ENCODE measurements at places on chromosomes 6 and 20.

GRCh38 chr6:127402890-127403617, 56.1 kb downstream of the KIAA0408 start:
- no peak for DNase-seq

- no peak for DNase-seq
These were observed 45.9 kb downstream of the SNX14 start for GRCh38 chr6:85547719-85548118.

- DNase-seq: no peak
These were observed 7.2 kb downstream of the CCR6 start for GRCh38 chr6:167130008-167130677.

DNA sequence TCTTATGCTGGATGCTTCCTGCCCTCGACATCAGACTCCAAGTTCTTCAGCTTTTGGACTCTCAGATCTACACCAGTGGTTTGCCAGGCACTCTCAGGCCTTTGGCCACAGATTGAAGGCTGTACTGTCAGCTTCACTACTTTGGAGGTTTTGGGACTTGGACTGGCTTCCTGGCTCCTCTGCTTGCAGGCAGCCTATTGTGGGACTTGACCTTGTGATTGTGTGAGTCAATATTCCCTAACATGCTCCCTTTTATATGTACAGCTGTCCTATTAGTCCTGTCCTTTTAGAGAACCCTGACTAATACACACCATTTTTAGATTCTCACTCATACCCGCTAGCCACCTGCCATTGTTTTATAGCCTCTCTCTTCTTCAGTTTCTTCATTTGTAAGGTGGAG, 382.1 kb upstream of the TSHZ2 start:
- DNase-seq: no peak

GRCh38 chr6:95847061-95847460, 168.7 kb upstream of the FUT9 start:
- no peak for DNase-seq

DNA sequence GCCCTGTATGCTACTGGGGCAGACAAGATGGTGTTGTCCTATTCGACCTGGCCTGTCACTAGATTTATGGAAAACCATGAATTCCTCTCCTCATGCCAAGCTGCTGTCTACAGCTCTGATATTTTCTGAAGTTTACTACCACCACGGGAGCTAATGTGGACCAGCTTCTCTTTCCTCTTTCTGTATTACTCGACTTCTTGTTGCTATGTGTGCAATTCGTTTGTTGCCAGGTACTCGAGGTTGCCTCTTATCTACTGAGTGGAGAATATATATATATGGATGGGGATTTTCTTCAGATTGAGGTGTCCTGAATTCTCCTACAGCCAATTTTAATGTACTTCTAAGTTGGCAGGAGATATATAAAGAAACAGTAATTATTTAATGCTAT, 34.7 kb downstream of the MAN1A1 start:
- no peak for DNase-seq

GRCh38 chr20:38631155-38632022, 29.8 kb downstream of the ARHGAP40 start:
- no peak for DNase-seq

- no peak for DNase-seq
These were observed 113.9 kb downstream of the SLC16A10 start for GRCh38 chr6:111201244-111201554.

DNA sequence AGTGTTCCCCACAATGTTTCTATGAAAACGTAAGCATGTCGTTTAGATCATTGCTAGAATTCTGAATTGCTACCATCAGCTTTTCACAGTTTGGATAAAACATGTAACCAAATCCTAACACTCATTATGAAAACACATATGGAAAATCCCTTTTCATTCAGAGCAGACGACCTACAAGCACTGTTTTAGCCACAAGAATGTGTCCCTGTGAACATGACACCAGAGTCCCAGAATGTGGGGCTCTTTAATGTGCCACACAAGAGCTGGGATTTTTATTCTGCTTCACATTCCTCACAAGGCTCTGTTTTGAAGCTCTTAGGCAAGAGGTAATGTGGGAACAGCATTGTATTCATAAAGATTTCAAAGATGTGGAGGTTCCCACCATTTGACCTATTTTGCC, 141.1 kb upstream of the CITED2 start:
- DNase-seq: no peak

GRCh38 chr20:48578397-48579098, 249.3 kb downstream of the PREX1 start:
- DNase-seq: no peak

DNA sequence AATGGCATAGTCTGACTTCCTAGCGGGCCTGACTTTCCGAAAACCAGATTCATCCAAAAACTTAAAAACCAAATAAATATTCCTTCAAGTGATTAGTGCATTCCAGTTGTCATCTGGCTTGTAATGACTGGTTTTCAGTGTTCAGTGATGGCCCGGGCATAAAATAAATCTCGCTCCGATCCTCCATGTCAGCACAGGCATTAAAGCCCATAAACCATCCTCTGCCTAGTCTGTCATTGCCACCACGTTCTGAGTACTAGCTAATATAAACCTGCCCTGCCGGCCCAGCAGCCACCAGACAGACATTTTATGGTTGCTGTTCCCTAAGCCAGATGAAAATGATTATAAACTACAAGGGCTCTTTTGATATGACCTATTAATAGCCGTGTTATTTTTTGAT, 232.3 kb upstream of the GMDS start:
- no peak for DNase-seq

DNA sequence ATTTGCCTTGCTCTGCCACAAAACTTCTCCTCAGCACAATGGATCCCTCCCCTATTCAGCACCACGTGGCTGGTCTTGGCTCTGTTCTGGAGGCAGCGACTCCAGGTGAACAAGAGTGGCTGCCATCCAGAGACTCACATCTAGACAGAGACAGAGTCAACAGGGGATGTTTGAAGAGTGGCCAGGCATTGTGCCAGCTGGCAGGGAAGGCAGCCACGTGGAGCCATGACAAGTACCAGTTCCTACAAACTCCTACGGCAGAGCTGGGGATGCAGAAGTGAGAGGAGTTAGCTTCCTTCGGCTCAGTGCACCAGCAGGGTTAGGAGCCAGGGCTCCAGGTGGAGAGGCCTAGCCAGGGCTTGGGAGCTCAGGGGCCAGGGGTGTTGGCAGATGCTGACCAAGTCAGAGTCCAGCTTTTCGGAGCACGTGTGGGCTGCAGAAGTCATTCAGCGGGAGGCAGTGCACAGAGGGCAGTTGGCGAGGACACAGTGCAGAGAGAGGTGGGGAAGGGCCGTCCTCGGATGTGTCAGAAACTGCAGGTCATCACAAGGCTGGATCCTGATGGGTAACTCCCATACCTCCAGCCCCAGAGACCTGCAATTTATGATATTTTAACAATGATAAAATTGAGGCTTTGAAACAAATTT, 171.7 kb upstream of the PDE10A start:
- no peak for DNase-seq

DNA sequence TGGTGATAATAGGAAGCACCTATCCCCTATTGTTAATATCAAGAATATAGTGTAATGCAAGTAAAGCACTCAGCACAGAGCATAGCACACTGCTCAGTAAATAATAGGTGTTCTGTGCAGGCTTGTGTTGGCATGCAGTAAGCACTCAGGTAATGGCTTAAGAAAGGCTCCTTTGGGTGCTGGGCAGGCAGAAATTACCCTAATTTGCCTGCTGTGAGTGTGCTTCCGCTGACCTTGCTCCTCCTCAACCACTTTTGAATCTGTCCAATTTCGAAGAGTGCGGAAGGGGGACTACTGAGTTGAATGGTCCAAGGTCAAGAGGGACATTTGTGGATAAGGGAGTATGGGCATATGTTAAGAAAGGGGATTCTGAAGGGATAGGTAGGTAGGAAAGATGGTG, 15.4 kb downstream of the SRSF3 start:
- no peak for DNase-seq

GRCh38 chr6:99186417-99186816, 163.1 kb downstream of the FAXC start:
- no peak for DNase-seq

GRCh38 chr6:14824060-14824459, 421.8 kb upstream of the JARID2 start:
- DNase-seq: no peak

DNA sequence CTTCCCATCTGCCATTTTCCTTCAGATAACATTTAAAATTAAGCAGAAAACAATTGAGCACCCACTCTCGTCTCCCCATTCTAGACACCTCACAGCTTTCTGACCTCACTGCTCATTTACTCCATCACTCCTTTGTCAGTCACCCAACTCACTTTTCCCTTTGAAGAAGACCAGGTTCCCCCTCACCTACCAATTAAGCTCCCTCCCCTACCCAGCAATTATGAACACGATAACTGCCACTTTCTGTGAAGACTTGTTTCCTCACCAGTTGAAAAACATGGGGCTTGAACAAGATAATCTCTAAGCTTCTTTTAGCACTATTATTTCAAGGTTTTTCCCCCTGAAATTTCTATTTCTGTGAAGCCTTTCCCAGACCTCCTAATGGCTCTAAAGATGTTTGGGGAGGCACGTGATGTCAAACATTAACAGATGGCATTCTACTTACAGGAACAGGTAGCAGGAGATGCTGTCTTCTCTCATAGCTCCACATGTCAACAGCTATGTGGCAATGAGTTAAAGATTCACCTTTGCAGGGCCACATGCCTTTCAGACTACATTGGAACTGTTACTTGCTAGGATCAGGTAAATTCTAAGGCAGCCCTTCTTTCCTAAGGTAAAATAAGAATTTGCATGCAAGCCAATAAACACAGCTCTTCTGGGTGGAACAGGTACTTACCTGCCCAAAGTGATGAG, 24.8 kb upstream of the SLA2 start:
- DNase-seq: no peak

DNA sequence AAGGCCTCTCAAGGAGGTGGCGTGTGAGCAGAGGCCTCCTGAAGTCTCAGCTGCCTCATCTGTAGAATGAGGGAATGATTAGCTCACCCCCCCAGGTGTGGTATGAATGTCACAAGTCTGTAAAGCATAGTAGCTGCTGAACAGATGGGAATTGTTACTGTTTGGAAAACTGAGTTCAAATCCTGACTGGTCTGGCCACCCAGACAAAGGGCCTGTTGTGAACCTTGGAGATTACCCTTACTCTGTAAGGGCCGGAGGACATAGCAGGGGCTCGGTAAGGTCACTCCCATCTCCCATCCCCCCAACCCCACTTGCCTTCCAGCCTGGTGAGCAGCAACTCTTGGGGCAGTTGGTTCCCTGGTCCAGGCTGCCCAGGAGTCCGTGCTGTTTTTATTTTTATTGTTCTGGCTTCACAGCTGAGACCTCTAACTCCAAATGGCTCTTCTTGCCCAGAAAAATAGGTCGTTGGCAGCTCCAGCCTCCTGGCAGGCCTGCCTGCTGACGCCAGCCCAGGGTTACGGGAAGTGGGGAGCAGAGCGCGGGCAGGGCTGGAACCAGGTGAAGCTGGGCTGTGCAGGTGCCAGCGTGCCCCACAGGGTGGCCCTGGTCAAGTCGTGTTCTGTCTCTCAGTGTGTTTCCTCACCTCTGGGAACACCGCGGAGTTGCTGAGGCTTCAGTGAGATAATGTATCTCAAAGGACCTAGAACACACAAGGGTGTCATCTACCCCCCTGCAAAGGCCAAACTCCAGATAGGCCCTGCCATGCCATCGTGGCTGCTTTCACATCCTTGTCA, 4.5 kb upstream of the SIRPA start:
- no peak for DNase-seq

GRCh38 chr20:11556410-11556809, 361.3 kb upstream of the BTBD3 start:
- no peak for DNase-seq

DNA sequence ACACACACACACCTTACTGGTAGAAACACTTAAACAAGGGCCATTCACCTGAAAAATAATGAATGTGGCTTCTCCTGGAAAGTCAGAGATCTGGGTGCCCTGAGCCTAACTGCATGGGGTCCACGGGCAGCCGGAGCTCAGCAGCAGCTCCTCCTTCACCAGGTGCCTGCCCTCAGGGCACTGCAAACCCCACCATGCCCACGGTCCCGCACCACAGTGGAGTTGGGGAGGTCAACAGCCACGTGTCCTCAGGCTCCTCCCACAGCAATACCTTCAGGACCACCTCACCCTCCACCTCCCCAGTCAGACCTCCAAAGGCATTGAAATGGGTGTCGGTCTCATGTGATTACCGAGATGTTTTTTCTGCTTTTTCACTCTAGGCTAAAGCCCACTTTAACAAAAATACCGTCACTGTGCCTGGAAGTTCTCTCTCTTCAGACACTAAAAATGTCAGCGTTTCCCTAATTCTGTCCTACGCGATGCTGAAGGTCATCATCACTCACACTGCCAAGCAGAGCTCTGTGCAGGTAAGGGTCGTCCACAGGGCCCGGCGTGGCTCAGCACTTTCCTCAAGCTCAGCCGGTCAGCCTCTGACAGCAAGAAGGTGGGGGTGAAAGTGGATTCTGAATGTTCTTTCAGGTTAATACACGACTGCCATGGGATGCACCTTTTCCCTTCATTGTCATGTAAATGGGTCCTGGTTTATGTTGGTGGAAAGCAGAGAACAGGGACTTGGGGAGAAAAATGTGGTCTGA, 48.9 kb downstream of the CDK5RAP1 start:
- no peak for DNase-seq

- no peak for DNase-seq
These were observed 39.5 kb upstream of the CHD6 start for GRCh38 chr20:41657655-41658054.

DNA sequence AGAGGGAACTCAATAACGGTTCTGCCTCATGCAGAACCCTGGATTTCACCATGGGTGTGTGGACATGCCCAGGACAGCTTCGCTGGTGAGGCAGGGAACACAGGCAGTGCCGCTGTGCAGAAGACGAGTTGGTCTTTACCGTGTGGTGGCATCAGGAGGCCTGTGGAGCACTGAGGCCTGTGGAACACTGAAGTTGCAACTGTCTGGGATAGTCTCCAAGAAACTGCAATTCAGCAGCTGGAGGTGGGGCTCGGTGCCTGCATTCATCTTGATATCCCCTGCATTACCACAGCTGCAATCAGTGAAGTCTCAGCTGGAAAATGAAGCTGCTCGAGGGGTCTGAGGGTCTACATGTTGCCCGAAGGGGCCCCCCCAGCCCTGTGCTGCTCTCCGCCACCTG, 202.4 kb upstream of the CDH4 start:
- DNase-seq: no peak

GRCh38 chr6:144006736-144007477, 1.2 kb downstream of the PLAGL1 start:
- DNase-seq: no peak

DNA sequence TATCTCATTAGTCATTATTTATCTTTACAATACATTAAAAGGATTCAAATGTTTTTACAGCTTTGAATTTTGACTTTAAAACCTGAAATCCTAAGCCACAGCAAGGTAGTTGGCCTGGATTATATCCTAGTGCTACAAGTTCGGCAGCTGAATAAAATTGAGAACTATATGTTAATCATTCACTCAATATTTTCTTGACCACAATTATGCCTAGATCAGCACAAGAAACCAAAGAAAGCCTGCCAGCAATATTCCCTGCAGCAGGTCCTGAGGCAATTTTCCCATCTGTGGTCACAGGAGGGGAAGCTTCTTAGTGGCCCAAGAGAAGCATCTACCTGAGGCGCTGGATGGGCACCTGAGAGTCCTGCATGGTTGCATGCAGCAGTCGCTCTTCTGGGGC, 183.5 kb downstream of the GMDS start:
- DNase-seq: no peak

GRCh38 chr20:64119681-64120341, 12.4 kb upstream of the NPBWR2 start:
- no peak for DNase-seq

GRCh38 chr6:63813566-63814120, 178.0 kb downstream of the PHF3 start:
- no peak for DNase-seq

Measured in thoracic aorta (tissue), 2 donors.